ENCODE measurements at places on chromosomes 2 and 18. TPM values are rescaled to one million over a fixed set of nuclear protein-coding genes. Genes with fewer than 3 reads are reported as not detected.

DNER gene
- total RNA-seq = 0.43 TPM

CFC1 gene
- total RNA-seq = not detected

LIMS2 gene
- 104 TPM for total RNA-seq

IGFBP5 gene
- total RNA-seq = 246 TPM

UGT1A3 gene
- 0.86 TPM for total RNA-seq

DHRS9 gene
- 2.0 TPM for total RNA-seq

TSPYL6 gene
- total RNA-seq = not detected

TEKT4 gene
- total RNA-seq = 0.14 TPM

GALNT13 gene
- total RNA-seq = 0.23 TPM

PNO1 gene
- total RNA-seq = 8.0 TPM

SP110 gene
- 16.2 TPM for total RNA-seq

GRCh38 chr2:240348522-240348921 is 86.9 kb upstream of the GPC1 start:
- no peak for DNase-seq

GRCh38 chr2:28387082-28387960 is 5.3 kb upstream of the FOSL2 start:
- no peak for DNase-seq

DNA sequence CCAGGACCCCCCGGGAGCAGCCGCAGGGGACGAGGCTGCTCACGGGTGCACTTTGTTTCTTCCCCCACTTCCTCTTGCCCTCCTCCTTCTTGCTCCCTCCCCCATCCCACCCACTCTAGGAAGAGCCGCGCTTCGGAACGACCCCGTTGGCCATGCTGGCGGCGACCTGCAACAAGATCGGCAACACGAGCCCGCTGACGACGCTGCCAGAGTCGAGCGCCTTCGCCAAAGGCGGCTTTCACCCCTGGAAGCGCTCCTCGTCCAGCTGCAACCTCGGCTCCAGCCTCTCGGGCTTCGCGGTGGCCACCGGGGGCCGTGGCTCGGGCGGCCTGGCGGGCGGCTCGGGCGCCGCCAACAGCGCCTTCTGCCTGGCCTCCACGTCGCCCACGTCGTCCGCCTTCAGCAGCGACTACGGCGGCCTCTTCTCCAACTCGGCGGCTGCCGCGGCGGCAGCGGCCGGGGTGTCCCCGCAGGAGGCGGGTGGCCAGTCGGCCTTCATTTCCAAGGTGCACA is 1.3 kb downstream of the SP9 start:
- DNase-seq = no peak

DNA sequence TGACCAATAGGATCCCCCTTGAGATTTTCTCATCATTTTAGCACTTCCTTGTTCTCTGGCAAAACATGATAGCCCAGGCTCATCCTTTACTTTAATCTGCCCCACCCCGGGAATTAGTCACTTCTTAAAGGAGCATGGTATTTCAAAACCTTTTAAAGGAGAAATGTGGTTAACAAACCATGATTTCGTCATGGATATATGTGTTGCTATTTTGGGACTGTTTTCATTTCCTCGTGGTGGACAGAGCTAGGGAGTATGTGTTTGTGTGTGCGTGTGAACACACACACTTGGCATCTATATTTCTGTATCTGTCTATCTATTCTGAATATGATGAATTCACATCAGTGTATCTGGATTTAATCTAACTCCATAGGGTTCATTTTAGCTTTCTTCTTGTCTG is 128.1 kb downstream of the BIRC6 start:
- no peak for DNase-seq

- DNase-seq = no peak
Measured at GRCh38 chr18:48776641-48777025, 174.1 kb downstream of the SMAD7 start.

DNA sequence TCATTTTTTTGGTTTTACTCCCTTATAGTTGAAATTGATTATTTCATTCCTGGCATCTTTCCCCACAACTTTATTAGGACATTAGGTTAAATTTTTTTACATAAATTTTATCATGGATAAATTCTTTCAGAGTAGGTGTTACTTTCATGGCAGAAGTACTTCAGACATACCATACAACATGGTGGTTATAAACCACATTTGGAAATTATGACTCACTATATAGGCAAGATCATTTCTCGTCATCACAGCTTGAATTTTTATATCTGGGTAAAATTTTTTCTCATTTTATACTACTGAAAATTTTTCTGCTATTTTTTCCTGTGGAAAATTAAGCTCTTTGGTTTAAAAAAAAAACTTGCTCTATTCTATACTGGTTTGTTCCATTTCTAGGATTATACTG is 111.9 kb upstream of the COL5A2 start:
- DNase-seq = no peak

- no peak for DNase-seq
Measured at GRCh38 chr18:45291621-45292615, 323.4 kb upstream of the SLC14A2 start.

- DNase-seq = no peak
Measured at GRCh38 chr2:101045330-101045729, 43.2 kb downstream of the RPL31 start.

DNA sequence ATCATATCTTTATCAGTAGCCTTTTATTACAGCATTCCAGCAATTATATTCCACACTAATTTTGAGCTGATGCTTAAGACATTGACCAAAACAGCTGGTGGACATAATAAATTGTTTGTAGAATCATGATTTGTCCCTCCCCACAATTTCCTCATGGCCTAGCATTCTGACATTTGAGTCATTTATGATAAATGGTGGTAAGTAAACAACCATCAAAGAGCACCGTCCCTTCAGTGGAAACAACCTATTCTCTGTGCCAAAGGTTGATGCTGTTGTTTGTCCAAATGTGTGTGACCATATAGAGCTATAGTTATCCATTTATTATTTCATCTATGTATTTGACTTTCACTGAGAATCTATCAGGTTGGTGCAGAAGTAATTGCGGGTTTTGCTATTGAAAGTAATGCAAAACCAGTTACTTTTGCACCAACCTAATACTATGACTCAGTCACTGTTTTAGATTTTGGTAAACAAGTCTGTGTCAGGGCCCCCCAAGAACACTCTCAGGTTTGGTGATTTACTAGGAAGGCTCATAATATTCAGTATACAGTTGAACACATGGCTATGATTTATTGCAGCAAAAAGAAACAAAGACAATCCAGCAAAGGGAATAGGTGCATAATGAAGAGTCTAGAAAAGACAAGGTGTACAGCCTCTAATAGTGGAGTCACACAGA is 608.7 kb upstream of the REG3G start:
- DNase-seq = no peak

DNA sequence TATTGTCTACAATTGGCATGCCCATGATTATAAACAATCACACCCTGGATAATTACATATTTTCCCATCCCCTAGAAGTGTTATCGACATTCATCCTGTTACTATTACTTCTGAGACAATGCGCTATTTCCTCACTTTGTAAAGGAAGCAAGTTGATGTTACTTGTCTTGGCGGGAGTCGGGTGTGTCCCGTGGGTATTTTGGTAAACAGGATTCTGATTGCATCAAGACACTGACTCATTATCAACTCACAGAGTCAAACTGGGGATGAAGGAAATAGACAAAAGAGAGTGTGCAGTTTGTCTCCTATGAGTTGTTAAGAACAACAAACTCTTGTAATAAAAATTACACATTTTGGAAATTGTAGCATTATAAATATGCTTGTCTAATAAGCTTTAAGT is 142.7 kb downstream of the GALR1 start:
- no peak for DNase-seq

DNA sequence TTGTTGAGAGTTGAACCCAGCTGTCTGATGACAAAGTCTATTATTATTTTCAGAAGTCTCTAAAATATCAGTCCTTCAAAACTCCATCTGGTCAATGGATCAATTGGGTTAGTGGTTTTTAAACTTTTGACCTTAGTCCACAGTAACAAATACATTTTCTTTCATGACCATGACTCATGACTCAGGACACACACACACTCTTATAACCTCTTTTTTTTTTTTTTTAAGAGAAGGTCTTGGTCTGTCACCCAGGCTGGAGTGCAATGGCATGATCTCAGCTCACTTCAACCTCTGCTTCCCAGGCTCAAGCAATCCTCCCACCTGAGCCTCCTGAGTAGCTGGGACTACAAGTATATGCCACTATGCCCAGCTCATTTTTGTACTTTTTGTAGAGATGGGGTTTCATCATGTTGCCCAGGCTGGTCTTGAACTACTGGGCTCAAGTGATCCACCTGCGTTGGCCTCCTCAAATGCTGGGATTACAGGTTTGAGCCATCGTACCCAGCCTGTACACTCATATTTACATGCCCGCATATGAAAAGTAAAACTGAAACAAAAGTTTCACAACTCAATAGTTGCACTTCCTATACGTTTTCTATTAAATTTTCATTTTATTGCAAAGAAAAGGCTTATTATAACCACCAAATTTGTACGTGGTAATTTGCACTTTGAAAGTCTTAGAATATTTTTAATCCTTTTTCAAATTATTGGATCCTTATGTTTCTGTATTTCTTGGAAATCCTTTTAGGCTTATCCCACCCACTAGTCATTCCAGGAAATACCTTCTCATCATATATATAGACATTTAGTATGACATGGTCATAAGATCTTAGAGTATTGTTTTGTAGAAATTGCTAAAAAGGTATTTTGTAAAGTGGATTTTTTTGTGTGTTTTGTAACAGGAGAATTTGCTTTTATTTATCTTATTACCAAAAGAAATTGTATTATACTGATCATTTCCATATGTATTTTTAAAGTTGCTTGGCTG is 199.0 kb downstream of the LPIN1 start:
- no peak for DNase-seq

DNA sequence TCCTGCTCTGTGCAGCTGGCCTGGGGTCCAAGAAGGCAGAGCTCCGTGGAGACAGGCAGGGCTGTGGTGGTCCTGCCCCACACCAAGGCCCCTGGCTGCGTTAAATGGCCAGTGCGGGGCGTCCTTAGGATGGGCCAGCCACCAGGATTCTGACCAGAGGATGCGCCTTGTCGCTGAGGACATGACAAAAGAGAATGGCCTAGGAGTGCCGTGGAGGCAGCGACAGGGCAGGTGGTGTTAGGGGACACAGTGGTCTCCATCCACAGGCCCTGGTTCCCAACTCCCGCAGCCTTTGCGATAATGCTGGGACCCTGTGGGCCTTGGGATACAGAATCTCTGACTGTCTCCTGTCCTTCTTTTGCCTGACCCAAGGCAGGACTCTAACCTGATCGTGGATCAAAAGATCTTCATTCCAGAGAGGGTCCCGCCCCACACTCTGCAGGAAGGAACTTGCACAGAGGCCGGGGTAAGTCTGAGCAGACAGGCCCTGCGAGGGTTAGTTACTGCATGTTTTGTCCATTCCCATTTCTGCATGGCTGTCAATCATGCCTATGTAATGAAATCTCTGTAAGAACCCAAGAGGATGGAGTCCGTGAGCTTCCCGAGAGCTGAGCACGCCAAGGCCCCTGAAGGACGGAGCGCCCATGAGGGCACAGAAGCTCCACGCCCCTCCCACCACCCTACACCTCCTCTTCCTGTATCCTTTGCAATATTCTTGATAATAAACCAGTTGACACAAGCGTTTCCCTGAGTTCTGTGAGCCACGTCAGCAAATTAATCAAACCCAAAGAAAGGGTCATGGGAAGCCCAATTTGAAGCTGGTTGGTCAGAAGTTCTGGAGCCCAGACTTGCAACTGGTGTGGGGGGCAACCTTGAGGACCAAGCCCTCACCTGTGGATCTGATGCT is 251.5 kb upstream of the SALL3 start:
- no peak for DNase-seq

DNA sequence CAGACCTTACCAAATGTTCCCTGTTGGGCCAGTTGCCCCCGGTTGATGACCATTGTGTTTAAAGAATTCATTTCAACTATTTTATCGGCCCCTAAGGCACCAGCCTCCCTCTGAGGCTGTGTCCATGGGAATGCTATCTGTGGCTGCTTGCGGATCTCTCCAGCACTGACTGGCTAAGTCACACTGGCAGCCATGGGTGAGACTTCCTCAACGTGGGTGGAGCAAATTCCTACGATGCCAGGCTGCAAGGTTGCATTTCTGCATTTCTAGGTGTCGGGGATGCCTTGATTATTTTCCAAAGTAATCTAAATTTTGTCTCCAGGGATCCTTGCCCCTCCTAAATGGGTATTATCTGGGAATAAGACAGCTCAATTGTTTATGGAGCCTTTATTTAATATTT is 6.2 kb downstream of the CXCR4 start:
- DNase-seq = no peak

GRCh38 chr18:37654034-37654433 is 88.4 kb upstream of the CELF4 start:
- DNase-seq = peak; percentile 17

GRCh38 chr18:59818769-59819168 is 81.0 kb upstream of the PMAIP1 start:
- no peak for DNase-seq

- no peak for DNase-seq
Measured at GRCh38 chr18:63169853-63170252, 149.7 kb downstream of the BCL2 start.

- no peak for DNase-seq
Measured at GRCh38 chr2:223418131-223418530, 184.0 kb downstream of the SCG2 start.

DNA sequence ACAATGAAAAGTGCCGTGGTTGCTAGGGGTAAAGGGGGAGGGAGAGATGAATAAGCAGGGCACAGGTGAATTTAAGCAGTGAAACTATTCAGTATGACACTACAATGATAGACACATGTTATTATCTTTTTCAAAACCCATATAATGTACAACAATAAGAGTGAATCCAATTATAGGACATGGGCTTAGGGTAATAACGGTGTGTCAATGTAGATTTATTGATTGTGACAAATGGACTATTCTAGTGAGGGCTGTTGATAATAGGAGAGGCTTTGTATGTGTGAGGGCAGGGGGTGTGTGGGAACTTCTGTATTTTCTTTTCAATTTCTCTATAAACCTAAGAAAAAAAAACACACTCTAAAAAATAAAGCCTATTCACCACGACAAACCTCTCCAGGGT is 223.8 kb downstream of the RIT2 start:
- DNase-seq = no peak

GRCh38 chr2:161975062-161975812 is 98.8 kb downstream of the DPP4 start:
- DNase-seq = no peak

- DNase-seq = no peak
Measured at GRCh38 chr2:160720098-160720497, 226.5 kb upstream of the RBMS1 start.

DNA sequence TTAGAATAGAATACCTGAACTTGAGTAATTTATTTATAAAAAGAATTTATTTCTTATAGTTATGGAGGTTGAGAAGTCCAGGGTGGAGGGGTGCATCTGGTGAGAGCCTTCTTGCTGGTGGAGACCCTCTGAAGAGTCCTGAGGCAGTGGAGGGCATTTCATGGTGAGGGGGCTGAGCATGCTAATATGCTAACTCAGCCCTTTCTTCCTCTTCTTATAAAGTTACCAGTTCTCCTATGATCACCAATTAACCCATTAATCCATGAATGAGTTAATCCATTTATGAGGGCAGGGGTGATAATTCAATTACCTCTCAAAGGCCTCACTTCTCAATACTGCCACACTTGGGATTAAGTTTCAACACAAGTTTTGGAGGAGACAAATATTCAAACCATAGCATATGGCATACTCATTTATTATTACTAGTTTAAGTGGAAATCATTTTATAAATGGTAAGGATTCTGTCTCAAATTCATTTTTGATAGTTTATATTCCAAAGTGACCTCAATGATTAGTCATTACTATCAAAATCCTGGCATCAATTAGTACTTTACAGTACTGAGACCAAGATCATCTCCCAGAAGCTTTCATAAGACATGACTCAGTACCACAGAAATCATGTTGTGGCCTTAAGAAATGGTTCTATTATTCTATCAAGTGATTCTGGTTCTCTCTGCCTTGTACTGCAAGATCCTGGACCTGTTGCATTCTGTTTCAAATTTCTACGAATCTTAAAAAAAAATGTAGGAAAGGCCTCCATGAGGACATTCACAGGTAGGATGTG is 5.5 kb downstream of the ZNF396 start:
- DNase-seq = no peak

Data from mucosa of gallbladder (tissue), 1 donor.